ENCODE measurements at places on chromosomes 3 and 15.

GRCh38 chr15:75599401-75599800 lies 20.3 kb upstream of the PTPN9 start:
- DNase-seq = peak; percentile 37

DNA sequence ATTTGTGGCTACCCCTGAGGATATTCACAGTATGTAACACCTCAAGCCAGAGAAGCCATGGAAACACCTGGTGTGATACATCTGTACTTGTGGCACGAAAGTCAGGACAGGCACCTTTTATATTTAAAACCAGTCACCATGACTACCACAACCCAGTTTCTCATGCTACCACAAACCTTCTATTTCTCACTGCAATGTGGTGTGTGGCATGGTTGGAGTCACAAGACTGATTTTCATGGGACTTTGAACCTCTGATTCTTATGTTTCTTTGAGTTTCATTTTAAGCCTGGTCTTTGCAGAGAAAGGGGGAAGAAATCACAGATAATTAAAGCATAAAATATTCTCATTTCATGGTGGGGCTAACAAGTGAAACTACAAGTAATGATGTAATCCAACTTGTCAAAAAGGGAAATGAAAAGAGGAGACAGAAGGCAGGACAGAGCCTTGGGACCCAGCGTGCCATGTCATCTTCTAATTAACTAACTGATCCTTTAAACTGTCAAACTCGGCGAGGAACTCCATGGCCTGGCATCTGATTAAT lies 175.9 kb downstream of the PDZRN3 start:
- DNase-seq = no peak

DNA sequence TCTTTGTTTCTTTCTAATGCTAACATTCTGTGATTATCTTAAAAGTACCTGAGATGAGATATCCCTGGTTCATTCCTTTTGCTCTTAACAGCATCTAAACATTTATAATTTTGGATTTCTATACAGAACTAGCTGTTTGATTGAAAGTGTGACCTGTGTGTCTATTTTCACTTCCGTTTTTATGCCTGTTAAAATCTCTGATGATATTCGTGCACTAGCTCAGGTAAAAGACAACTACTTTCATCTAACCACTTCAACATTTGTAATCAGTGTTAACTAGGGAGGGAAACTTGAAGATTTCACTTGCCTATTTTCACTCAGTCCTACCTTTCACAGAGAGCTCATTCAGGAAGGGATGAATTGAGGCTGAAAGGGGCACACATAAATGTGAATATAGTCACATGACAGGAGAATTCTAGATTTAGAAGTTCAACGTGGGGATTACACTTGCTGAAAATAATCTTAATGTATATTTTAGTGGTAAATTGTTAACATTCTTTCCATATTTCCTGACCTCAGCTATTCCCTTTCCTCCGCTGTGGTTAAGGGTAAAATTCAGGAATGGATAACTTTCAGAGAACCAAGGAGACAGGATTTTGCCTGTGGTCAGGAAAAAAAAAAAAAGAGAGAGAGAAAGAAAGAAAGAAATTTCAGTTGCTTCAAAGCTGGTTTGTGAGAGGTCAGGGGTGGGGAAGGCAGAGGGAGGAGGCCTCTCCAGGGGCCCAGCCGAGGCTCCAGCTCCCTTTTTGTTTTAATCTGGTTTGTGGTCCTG lies 159.8 kb upstream of the TSC22D2 start:
- peak; percentile 91 for DNase-seq

DNA sequence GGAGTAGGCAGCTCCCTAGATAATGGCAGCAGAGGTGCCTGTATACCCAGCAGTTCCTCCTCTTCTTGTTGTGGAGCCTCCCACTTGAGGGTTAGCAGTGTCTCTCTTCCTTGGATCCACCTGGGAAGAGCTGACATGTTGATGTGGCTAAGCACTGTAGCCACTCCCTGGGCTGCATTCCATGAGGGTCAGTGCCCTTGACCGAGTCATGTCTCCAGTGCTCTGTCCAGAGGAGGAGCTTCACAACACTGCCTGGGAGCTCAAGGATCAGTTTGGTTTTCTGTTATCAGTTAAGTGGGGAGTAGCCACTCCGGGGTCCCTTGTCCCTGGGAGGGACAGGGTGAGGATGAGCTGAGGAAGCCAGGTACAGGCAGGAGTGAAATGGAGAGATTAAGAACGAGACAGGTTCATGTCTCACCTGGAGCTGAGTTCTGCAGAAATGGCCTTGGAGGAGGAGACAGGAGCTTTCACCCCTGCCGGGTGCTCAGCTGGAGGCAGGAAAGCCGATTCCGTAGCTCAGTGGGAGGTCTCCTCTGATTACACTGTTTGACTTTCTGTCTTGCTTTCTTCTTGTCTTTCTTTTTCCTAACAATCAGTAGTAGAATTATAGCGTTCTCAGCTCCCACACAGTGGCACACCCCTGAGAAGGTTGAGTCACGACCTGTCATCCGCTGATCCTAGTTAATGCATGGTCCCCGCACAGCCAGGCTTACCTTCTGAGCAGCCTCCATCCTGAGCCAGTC lies 57.9 kb upstream of the SEC22A start:
- DNase-seq = peak; percentile 12

- peak; percentile 18 for DNase-seq
Measured at GRCh38 chr3:57163751-57164150, 1.4 kb downstream of the IL17RD start.

- DNase-seq = no peak
Measured at GRCh38 chr3:13717222-13717895, 162.5 kb downstream of the WNT7A start.

DNA sequence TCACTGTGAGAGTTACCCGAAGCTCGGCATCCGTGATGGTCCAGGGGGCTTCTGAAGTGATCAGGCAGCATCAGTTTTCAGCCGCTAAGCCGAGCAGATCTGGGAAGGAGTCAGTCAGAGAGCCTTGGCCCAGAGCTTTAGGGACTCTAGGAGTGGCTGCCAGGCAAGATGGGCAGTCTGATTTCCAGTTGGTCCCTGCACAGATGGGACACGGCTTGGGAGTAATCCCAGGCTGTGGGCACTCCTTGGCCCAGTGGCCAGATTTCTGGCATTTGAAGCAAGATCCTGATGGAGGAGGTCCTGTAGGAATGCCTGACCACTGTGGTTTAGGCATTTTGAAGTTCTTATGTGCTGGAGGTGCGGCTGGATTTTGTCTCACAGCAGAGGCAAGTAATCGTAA lies 10.5 kb upstream of the IP6K2 start:
- DNase-seq = no peak

DNA sequence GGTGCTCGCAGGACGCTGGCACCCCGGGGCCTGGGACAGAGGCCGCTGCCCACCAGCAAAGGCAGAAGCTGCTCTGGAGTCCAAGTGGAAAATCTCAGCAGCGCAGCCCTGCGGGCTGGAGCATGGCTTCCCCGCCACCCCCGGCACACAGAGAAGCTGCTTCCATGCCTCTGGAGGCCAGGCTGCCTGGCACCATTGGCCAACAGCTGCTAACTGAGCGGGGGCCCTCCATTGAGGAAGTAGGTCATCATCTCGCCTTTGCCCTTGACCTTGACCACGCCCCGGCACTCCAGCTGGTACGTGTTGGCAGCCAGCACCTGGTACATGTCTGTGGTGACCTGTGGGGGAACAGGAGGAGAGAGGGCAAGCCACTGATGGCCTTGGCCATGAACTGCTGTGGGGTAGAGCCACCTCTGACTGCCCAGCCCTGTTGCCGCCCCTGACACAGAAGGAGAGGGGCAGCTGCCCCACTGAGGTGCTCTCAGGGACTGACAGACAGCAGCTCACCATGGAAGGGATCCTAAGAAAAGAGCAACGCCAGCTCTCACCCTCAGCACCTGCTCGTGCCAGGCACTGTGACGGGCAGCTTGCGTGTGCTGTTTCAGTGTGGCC lies 82.8 kb downstream of the SEC22A start:
- no peak for DNase-seq

GRCh38 chr3:132001036-132001435 lies 33.8 kb downstream of the CPNE4 start:
- DNase-seq = no peak
